ENCODE measurements at places on chromosomes 7 and 10. TPM values are rescaled to one million over a fixed set of nuclear protein-coding genes. Genes with fewer than 3 reads are reported as not detected.

The ZNF479 gene
- total RNA-seq, result not detected

The LRRN3 gene
- 1.3 TPM for total RNA-seq

The CAV1 gene
- 296 TPM for total RNA-seq

The CALCR gene
- 0.20 TPM for total RNA-seq

The PHYH gene
- total RNA-seq, result 24.9 TPM

The LIMK1 gene
- total RNA-seq, result 39.1 TPM

DNA sequence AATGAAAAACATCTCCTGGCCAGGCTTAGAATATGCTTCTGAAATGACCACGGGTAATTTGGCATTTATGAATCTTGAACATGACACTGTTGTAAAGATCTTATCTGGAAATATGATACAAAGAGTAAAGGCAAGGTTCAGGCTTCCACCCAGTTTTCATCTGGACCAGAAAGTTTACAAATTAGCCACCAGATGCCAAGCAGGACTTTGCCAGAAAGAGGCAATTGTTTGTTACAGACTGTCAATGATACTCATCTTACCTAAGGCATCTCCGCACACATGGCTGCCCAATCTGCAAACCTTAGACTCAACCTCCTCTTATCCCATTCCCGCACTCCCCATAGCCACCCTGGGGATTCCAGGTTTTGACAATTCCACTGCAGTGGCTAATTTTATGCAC lies 795.3 kb downstream of the TYW1 start:
- peaks cover 5% of the 10 kb centered on the region for H3K27me3 ChIP-seq
- H3K4me3 ChIP-seq, result no peak overlapping the region
- DNase-seq, result no peak

GRCh38 chr7:88071994-88072714 lies 138.1 kb downstream of the ADAM22 start:
- no peaks in the 10 kb centered on the region for H3K36me3 ChIP-seq
- peaks cover 2% of the 10 kb centered on the region for H3K27me3 ChIP-seq
- no peak overlapping the region for H3K4me3 ChIP-seq
- H3K4me1 ChIP-seq, result no peaks in the 10 kb centered on the region

GRCh38 chr7:16422917-16423316 lies 1.6 kb upstream of the CRPPA start:
- peaks cover 30% of the 10 kb centered on the region for H3K4me1 ChIP-seq
- H3K27me3 ChIP-seq, result no peaks in the 10 kb centered on the region
- H3K36me3 ChIP-seq, result peaks cover 1% of the 10 kb centered on the region
- no peak for DNase-seq
- H3K4me3 ChIP-seq, result no peak overlapping the region
- H3K27ac ChIP-seq, result no peak overlapping the region

GRCh38 chr10:90504172-90504571 lies 353.7 kb downstream of the HTR7 start:
- H3K27ac ChIP-seq, result no peak overlapping the region
- no peak for DNase-seq
- no peaks in the 10 kb centered on the region for H3K36me3 ChIP-seq

DNA sequence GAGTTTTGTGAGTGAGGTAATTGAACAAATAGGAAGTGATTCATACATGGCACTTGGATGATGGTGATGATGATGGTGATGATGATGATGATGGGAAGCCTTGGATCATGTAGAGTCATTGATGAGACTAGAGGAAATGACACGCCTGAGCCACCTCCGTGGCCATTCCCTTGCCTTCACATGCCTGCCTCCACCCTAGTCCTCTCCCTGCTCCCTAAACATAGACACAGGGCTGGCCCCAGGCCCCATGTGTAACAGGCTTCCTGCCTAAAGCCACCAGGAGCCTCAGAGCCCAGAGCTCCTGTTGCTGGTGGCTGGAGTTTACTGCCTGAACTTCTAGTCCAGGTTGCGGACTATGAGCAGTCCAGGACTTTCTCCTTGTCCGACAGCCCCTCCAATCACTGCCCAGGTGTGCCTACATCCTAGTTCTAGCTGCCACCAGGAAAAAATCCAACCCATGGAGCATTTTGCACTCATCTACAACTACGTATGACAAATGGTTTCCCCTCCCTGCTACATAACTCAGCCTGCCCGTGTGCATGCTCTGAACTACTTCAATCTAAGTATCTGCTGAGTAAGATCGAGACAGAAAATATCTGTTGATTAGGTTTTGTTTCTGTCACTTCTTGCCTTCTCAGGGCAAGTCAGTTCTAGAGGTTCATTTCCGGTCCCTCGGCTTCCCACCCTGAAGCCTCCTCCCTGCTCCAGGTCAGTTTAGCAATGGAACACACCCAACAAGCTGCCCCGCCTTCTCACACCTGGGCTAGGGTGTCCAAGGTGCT lies 35.5 kb upstream of the KDM7A start:
- H3K27ac ChIP-seq, result no peak overlapping the region
- H3K36me3 ChIP-seq, result peaks cover 1% of the 10 kb centered on the region
- H3K27me3 ChIP-seq, result peaks cover 6% of the 10 kb centered on the region
- no peak overlapping the region for H3K4me3 ChIP-seq
- DNase-seq, result no peak
- H3K4me1 ChIP-seq, result peaks cover 4% of the 10 kb centered on the region

GRCh38 chr7:150665896-150666295 lies 19.6 kb upstream of the GIMAP2 start:
- H3K27ac ChIP-seq, result no peak overlapping the region
- DNase-seq, result no peak
- H3K4me1 ChIP-seq, result no peaks in the 10 kb centered on the region
- H3K27me3 ChIP-seq, result no peaks in the 10 kb centered on the region
- peaks cover 2% of the 10 kb centered on the region for H3K36me3 ChIP-seq
- H3K4me3 ChIP-seq, result no peak overlapping the region

DNA sequence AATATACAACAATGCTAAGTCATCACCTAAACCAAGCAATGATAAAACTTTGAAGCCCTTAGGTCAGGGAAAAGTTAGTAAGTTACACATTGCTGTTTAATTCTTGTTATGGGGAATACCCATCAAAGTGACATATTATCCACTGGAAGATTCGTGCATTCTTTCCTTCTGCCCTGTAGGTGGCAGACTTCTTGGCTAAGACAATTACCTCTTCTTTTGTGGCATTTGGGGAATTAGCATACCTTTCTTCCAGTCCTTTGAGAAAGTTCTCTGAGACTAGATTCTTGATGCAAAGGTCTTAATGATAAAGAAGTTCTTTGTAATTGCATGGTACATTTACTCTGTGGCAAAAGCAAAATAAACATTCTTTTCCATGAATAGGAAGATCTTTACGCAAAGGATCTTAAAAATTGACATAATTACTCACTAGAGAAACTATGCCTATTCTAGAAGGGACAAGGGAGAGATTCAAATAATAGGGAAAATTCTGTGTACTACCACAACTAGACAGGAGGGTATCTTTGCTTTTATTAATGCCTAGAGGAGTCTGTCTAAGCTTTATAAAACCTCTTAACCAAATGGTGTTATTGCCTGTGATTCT lies 395.9 kb downstream of the GRM8 start:
- no peak overlapping the region for H3K27ac ChIP-seq
- no peaks in the 10 kb centered on the region for H3K36me3 ChIP-seq
- no peak overlapping the region for H3K4me3 ChIP-seq

DNA sequence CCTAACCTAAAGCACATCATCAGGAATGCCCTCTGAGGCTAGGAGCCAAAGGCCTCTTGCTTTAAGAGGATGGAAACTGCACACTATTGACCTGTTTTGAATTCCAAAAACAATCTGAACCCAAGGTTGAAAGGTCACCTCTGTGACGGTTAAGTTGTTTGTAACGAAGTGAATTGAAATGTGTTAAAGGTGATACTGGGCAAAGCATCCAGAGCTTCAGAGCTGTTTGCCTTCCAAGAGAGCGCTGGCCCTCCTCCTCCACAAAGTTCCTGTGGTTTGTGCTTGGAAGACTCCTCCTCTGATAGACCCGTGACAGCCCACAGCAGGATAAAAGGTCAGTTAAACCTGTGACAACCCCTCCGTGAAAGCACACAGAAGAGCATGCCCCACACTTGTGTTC lies 133.7 kb upstream of the CTTNBP2 start:
- no peaks in the 10 kb centered on the region for H3K27me3 ChIP-seq
- DNase-seq, result no peak
- H3K4me1 ChIP-seq, result peaks cover 12% of the 10 kb centered on the region
- no peaks in the 10 kb centered on the region for H3K36me3 ChIP-seq

GRCh38 chr7:78111386-78111785 lies 312.8 kb downstream of the PHTF2 start:
- H3K27ac ChIP-seq, result no peak overlapping the region
- no peak overlapping the region for H3K4me3 ChIP-seq
- H3K36me3 ChIP-seq, result peaks cover 5% of the 10 kb centered on the region
- peaks cover 4% of the 10 kb centered on the region for H3K4me1 ChIP-seq
- peaks cover 17% of the 10 kb centered on the region for H3K27me3 ChIP-seq

DNA sequence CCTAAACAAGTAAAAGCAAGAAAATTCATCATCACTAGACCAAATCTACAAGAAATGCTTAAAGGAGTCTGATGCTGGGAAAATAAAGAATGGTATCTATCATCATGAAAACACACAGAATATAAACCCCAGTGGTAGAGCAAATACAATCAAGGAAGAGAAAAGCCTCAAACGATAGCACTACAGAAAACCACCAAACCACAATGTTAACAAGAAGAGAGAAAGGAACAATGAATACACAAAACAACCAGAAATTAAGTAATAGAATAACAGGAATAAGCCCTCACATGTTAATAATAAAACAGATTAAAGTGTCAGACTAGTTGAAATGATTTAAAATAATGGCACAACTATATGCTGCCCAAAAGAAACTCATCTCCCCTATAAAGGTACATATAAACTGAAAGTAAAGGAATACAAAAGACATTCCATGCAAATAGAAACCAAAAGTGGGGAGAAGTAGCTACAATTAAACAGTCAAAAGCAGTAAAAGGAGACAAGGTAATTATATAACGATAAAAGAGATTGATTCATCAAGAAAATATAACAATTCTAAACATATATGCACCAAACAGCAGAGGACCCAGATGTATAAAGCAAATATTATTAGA lies 77.3 kb downstream of the JMJD1C start:
- H3K4me1 ChIP-seq, result peaks cover 49% of the 10 kb centered on the region
- DNase-seq, result no peak
- no peak overlapping the region for H3K4me3 ChIP-seq
- H3K27me3 ChIP-seq, result no peaks in the 10 kb centered on the region
- peaks cover 11% of the 10 kb centered on the region for H3K36me3 ChIP-seq

GRCh38 chr10:84135836-84136235 lies 3.5 kb upstream of the GHITM start:
- DNase-seq, result no peak
- H3K27me3 ChIP-seq, result peaks cover 28% of the 10 kb centered on the region
- H3K4me3 ChIP-seq, result no peak overlapping the region
- H3K36me3 ChIP-seq, result no peaks in the 10 kb centered on the region

- peak overlapping the region; percentile 98 for H3K27ac ChIP-seq
- no peak for DNase-seq
- peaks cover 67% of the 10 kb centered on the region for H3K4me1 ChIP-seq
- peaks cover 24% of the 10 kb centered on the region for H3K36me3 ChIP-seq
- no peaks in the 10 kb centered on the region for H3K27me3 ChIP-seq
- peak overlapping the region; percentile 99 for H3K4me3 ChIP-seq
These were observed 1.1 kb downstream of the MARVELD1 start for GRCh38 chr10:97714401-97715258.

- no peak overlapping the region for H3K27ac ChIP-seq
- peaks cover 31% of the 10 kb centered on the region for H3K27me3 ChIP-seq
- H3K36me3 ChIP-seq, result peaks cover 6% of the 10 kb centered on the region
- H3K4me1 ChIP-seq, result no peaks in the 10 kb centered on the region
These were observed 33.6 kb upstream of the UTF1 start for GRCh38 chr10:133196221-133196915.

DNA sequence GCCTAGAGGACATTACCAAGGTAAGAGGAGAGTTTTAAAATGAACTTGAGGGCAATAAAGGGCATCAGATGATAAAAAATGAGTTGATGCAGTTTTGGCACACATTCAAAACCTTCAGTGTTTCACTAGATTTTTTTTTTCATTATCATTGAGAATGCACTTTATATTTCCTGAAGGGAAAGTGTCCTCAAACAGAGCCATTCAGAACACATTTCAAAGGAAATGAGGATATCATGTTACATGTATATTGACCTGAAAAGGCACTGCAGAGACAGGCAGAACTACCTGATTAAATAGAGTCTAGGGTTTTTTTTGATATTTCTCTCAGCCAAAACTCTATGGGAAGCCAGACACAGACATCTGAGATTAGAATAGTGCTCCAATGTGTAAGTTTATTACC lies 454.0 kb downstream of the NEBL start:
- peaks cover 22% of the 10 kb centered on the region for H3K4me1 ChIP-seq
- no peak overlapping the region for H3K27ac ChIP-seq
- DNase-seq, result no peak
- no peak overlapping the region for H3K4me3 ChIP-seq

- H3K27ac ChIP-seq, result no peak overlapping the region
- H3K4me3 ChIP-seq, result no peak overlapping the region
- H3K36me3 ChIP-seq, result peaks cover 13% of the 10 kb centered on the region
- no peaks in the 10 kb centered on the region for H3K27me3 ChIP-seq
These were observed 74.4 kb upstream of the EFCAB10 start for GRCh38 chr7:105655500-105656380.

- no peak for DNase-seq
- H3K27me3 ChIP-seq, result no peaks in the 10 kb centered on the region
These were observed 185.7 kb downstream of the STK31 start for GRCh38 chr7:23895666-23896096.

- H3K4me1 ChIP-seq, result no peaks in the 10 kb centered on the region
- H3K36me3 ChIP-seq, result no peaks in the 10 kb centered on the region
- H3K27ac ChIP-seq, result no peak overlapping the region
These were observed 303.5 kb downstream of the BBS9 start for GRCh38 chr7:33432821-33433220.

DNA sequence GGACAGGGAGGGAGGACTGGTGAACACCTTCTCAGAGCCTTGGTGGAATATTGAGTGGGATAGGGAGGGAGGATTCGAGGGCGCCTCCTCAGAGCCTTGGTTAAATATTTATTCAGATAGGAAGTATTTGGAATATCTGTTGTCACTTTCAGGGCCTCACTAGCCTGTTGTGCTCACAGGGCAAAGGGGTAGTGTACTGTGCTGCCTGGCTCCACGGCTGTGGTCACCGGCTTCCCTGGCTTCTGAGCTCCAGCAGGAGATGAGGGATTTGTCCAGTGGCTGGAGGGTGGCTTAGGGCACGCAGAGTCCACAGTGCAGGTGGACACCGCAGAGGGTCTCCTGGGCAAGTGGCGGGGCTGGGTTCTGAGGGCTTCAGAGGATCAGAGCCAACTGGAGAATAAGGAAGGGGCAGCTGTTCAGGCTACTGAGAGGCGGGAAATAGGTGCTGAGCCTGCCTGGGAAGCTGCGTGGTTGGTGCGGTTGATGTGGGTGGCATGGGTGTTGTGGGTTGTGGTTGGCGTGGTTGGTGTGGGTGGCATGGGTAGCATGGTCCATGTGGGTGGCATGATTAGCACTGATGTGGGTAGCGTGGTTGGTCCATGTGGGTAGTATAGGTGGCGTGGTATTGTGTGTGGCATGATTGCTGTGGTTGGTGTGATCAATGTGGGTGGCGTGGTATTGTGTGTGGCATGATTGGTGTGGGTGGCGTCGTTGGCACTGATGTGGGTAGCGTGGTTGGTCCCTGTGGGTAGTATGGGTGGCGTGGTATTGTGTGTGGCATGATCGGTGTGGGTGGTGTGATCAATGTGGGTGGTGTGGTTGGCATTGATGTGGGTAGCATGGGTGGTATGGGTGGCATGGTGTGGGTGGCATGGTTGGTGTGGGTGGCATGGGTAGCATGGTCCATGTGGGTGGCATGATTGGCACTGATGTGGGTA lies 16.7 kb downstream of the INPP5A start:
- no peak overlapping the region for H3K27ac ChIP-seq
- no peaks in the 10 kb centered on the region for H3K36me3 ChIP-seq
- no peaks in the 10 kb centered on the region for H3K4me1 ChIP-seq
- H3K4me3 ChIP-seq, result no peak overlapping the region

Data from chondrocyte (in vitro differentiated cells).